ENCODE measurements at places on chromosomes 2 and 18.

DNA sequence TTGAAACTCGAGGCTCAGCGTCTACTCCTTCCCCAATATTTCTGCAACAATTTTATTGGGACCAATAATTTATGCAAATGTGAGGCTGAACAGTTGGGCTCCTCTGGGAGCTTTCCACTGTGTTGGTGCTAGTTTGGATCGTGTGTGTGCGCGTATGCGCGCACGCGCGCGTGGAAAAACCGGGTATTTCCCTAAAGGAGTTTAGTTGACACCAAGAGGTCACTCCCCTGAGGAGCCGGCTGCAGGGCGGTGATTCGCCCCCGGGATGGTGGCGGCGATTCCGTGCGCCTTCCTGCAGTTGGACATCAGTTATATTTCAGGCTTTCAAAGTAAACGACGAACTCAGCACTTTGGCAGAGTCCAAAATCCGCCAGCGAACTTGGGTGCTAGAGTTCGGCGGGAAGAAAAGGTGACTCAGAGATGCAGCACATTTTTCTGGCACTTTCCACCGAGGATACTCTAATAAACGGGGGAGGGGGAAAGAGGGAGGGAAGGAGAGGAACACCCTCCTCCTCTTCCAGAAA lies 186.5 kb upstream of the FANCL start:
- DNase-seq, result no peak

DNA sequence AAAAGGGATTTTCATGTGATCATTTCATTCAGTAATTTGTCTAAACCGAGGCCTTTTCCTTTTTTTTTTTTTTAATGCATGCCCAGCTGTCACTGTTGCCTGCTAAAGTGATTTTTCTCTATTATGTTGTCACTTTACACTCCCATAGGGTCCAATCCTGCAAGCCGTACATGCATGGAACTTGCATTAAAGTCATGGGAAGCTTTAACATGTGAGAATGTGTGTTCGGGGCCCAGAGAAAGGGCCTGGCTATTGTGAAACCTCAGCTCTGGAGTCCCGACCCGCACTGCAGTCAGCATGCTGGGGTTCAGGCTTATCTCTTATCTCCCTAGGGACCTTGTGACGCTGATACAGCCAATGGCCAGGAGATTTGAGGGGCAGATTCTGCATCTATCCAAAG lies 474.6 kb downstream of the SLC4A3 start:
- DNase-seq, result no peak

GRCh38 chr2:45085487-45085886 lies 76.2 kb upstream of the SIX2 start:
- no peak for DNase-seq

GRCh38 chr2:206876216-206876860 lies 63.0 kb upstream of the CPO start:
- DNase-seq, result no peak

DNA sequence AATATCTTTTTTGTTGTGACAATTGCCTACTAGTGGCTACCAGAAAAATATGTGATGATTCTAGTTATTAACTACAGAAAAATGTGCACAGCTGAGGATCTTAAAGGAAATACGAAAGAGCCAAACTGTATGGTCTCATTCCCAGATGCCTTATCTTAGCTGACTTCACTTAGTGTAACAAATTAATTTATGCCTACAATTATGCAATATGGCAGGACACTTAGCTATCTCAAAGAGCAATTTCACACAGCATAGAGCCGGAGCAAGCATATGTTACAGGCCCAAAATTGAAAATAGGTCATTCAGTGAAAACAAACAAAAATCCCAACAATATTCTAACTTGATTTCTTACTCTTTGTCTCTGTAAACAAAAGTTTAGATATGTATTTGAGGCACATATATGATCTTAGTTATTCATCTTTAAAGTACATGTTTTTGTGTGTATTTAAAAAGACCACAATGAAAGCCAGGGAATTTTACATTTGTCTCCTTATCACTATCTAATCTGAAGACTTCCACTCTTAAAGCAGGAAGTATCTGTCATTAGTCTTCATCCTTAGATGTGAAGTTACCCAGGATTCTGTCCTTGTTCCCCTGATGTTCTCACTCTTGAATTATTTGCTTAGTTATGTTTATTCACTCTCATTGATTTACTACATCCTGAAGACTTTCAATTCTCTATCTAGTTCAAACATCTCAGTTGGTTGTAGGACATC lies 1579.0 kb upstream of the NXPH2 start:
- DNase-seq, result no peak

Data from stimulated activated CD8-positive, alpha-beta memory T cell treated with anti-CD3 and anti-CD28 coated beads, Interleukin-7, amount 100 ng/mL, for 4 hours (primary cell).